ENCODE measurements at places on chromosomes 6 and 20.

GRCh38 chr20:12201289-12201991 lies 283.7 kb downstream of the BTBD3 start:
- DNase-seq: no peak

DNA sequence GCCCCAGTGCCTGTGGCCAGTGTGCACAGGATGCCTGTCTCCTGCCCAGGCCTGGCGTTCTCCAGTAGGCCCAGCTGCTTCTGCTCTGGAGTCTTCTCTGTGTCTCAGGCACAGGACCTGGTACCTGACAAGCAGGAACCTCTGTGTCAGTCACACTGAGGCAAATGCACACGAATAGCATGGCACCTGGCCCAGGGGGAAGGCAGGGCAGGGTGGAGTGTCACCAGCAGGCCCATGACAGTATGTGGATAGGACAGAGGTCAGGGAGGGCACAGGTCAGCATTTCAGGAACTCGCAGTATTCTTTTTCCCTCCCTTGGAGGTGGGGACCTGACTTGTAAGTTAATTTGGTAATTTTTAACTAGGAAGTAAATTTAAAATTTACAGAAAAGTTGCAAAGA lies 5.6 kb downstream of the PSMG4 start:
- no peak for DNase-seq

DNA sequence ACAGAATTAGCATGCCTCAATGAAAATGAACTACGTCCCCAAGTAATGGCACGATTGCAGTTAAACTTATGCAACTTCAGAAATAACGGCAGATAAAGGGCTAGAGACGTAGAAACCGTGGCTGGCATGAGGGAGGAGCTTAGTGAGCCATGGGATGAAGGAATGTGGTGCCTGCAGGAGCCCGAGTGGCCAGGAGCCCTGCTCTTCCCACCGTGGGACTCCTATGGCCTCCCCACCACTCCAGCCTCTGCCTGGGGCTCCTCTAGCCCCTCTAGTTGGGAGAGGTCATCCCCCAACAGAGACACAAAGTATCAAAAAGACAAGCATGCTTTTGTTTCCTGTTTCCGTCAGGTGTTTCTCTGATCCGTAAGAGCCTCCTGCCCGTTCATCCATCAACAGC lies 75.1 kb upstream of the BHLHE23 start:
- no peak for DNase-seq

GRCh38 chr20:43938017-43938655 lies 23.5 kb downstream of the TOX2 start:
- DNase-seq: no peak

DNA sequence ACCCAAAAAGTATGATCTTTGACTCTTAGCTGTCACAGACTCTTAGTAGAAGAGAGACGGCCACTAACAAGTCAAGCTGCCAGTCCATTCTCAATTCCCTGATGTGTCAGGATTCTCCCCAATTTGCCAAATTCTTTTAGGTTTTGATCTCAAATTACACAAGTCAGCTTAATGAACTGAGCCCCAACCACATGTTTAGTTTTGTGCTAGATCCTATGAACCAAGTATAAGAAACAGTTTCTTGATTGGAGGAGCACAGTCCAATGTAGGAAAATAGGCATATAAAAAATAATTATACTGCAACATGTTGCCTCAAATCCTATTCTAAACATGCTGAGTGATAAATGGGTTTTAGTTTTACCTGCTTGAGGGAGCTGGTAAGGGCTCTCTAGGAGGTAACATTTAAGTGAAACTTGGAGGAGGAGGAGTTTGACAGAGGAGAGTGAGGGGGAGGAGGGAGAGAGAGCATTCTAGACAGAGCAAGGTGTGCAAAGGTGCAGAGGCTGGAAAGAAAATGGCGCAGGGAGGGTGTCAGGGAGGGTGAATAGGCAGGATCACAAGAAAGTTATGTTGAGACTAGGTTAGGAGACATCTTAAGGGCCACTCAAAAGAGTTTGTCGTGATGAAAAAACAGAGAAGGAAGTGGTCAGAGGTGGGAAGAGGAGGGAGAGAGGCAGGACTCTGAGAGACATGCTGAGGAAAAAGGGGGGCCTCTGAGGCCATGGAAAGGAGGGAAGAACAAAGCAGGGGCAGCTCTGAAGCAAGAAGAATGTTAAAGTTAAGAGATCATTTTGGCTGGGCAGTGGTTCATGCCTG lies 22.8 kb upstream of the FAM83C start:
- DNase-seq: peak; percentile 32

DNA sequence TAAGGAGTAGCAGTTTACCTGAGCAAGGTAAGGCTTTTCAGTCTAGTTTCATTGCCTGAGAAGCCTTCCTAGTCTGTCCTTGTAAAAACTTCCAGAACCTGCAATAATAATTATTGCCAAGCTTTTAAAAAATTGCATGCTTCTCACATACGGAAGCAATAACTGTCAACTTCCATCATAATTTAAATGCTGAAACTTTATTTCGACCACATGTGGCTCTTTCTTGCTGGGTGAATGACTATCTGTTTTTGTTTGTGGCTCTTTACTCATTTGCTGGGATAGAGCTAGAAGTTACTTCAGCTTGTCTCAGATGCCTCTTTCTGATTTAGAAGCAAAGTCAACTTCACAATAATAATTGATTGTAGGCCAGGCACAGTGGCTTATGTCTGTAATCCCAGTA lies 95.9 kb upstream of the COL21A1 start:
- no peak for DNase-seq
